B cell (primary cell): ENCODE measurements at places on chromosomes 6 and 20. TPM values are rescaled to one million over a fixed set of nuclear protein-coding genes. Genes with fewer than 3 reads are reported as not detected.

The BTNL2 gene
- not detected in 2 replicates for total RNA-seq

- H3K36me3 ChIP-seq = no peaks in the 10 kb centered on the region
- no peaks in the 10 kb centered on the region for H3K4me1 ChIP-seq
- no peaks in the 10 kb centered on the region for H3K27me3 ChIP-seq
- no peak overlapping the region for H3K27ac ChIP-seq
Observed at GRCh38 chr6:128569732-128570679, 49.6 kb upstream of the PTPRK start.

The CLPSL2 gene
- not detected in 2 replicates for total RNA-seq

- H3K27ac ChIP-seq = no peak overlapping the region
- no peaks in the 10 kb centered on the region for H3K36me3 ChIP-seq
- no peak overlapping the region for H3K4me3 ChIP-seq
- H3K27me3 ChIP-seq = no peaks in the 10 kb centered on the region
- no peaks in the 10 kb centered on the region for H3K4me1 ChIP-seq
Observed at GRCh38 chr6:170128811-170129681, 161.8 kb downstream of the DLL1 start.

The HLA-DPB1 gene
- total RNA-seq = 1,068 and 1,104 TPM in 2 replicates

DNA sequence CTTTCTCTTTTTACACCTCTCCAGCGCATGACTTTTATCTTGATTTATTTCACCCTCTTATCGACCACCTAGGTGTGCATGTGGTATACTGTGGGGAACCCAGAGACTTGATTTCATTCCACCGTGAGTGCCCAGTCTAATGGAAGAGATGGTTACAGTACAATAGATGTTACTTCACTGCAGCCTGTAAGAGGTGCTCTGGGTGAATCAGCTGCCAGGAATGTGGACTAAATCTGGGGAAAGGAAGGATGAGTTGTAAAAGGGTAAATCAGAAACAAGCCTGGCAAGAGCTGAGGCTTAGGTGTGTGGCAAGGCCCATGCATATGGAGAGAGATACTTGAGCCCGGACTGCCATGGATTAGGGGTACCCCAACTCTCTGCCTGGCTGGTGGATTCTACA lies 7.4 kb downstream of the STK35 start:
- DNase-seq = no peak
- H3K27ac ChIP-seq = no peak overlapping the region
- peaks cover 53% of the 10 kb centered on the region for H3K4me1 ChIP-seq
- peaks cover 2% of the 10 kb centered on the region for H3K36me3 ChIP-seq
- H3K27me3 ChIP-seq = no peaks in the 10 kb centered on the region

GRCh38 chr6:53333439-53334408 lies 15.0 kb downstream of the ELOVL5 start:
- peaks cover 49% of the 10 kb centered on the region for H3K36me3 ChIP-seq
- no peak for DNase-seq
- H3K27ac ChIP-seq = peak overlapping the region; percentile 98
- H3K27me3 ChIP-seq = no peaks in the 10 kb centered on the region

The CGA gene
- not detected in 2 replicates for total RNA-seq

DNA sequence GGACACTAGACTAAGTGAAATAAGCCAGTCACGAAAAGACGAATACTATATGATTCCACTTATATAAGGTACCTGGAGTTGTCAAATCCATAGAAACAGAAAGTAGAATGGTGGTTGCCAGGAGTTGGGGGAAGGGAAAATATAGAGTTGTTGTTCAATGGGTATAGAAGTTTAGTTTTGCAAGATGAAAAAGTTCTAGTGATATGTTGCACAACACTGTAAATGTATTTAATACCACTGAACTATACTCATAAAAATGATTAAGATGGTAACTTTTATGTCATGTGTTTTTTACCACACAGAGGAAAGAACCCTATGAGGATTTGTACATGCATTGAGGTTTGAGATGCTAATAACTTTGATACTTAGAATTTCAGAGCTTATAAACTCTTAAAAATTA lies 46.0 kb upstream of the TRAM2 start:
- DNase-seq = no peak
- no peaks in the 10 kb centered on the region for H3K36me3 ChIP-seq
- H3K27ac ChIP-seq = no peak overlapping the region
- H3K4me1 ChIP-seq = no peaks in the 10 kb centered on the region

The SOX18 gene
- not detected in 2 replicates for total RNA-seq

- H3K27me3 ChIP-seq = no peaks in the 10 kb centered on the region
- no peaks in the 10 kb centered on the region for H3K36me3 ChIP-seq
- DNase-seq = no peak
- H3K4me1 ChIP-seq = no peaks in the 10 kb centered on the region
- H3K27ac ChIP-seq = no peak overlapping the region
- no peak overlapping the region for H3K4me3 ChIP-seq
Observed at GRCh38 chr6:97790926-97791590, 508.0 kb upstream of the MMS22L start.

The SIM1 gene
- not detected in 2 replicates for total RNA-seq

- H3K27me3 ChIP-seq = no peaks in the 10 kb centered on the region
- no peaks in the 10 kb centered on the region for H3K36me3 ChIP-seq
- DNase-seq = no peak
- H3K4me1 ChIP-seq = peaks cover 38% of the 10 kb centered on the region
- H3K27ac ChIP-seq = peak overlapping the region; percentile 76
Observed at GRCh38 chr6:13526357-13526726, 38.9 kb upstream of the GFOD1 start.

- H3K4me1 ChIP-seq = no peaks in the 10 kb centered on the region
- DNase-seq = no peak
- H3K27me3 ChIP-seq = no peaks in the 10 kb centered on the region
Observed at GRCh38 chr6:114580882-114581281, 238.1 kb upstream of the HS3ST5 start.

DNA sequence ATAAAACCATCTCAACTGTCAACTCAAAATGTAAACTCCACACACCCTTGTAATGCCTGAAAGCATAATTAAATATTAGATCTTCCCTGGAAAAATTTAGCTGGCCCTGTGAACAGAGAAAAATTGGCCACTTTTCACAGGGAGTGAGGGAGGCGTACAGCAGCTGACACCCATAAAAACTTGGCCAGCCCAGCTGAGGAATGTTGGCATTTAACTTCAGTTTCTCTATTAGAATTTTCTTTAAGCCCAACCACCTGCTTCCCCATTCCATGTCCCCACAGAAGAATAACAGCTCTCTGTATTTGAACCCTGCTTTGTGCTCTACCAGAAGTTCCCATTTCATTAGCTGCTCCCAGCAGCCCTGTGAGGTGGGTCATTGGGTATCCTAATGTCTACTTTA lies 41.0 kb downstream of the PKHD1 start:
- no peak overlapping the region for H3K27ac ChIP-seq
- H3K4me3 ChIP-seq = no peak overlapping the region
- DNase-seq = no peak

The TINAG gene
- not detected in 2 replicates for total RNA-seq

The HLA-DPA1 gene
- 665 and 702 TPM in 2 replicates for total RNA-seq

GRCh38 chr6:125597411-125598253 lies 151.8 kb upstream of the HEY2 start:
- no peak overlapping the region for H3K27ac ChIP-seq
- no peaks in the 10 kb centered on the region for H3K36me3 ChIP-seq
- no peaks in the 10 kb centered on the region for H3K27me3 ChIP-seq
- DNase-seq = no peak
- no peak overlapping the region for H3K4me3 ChIP-seq

DNA sequence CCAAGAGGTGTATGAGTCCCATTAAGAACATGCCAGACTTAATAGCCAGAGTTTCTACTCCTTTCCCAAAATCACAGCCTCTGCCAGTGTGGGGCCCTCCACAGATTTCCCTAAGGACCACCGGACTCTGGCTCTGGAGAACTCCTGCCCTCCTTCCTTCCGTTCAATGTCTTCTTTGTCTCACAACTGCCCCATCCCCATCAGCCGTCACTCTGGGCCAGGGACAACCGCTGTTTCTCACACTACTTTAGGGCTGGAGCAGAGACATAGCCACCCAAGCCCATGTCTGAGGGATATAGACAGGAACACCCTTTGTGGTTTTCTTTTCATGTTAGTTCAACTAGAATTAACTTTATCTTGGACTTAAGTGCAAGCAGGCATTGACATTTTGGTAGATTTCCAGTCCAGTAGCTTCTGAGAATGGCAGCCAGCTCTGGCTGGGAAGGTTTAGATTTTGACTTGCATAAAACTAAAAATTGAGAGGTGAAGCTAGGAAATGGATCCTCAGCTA lies 6.7 kb upstream of the ACSS1 start:
- H3K27ac ChIP-seq = no peak overlapping the region
- peaks cover 9% of the 10 kb centered on the region for H3K27me3 ChIP-seq
- H3K4me1 ChIP-seq = peaks cover 27% of the 10 kb centered on the region
- no peaks in the 10 kb centered on the region for H3K36me3 ChIP-seq

DNA sequence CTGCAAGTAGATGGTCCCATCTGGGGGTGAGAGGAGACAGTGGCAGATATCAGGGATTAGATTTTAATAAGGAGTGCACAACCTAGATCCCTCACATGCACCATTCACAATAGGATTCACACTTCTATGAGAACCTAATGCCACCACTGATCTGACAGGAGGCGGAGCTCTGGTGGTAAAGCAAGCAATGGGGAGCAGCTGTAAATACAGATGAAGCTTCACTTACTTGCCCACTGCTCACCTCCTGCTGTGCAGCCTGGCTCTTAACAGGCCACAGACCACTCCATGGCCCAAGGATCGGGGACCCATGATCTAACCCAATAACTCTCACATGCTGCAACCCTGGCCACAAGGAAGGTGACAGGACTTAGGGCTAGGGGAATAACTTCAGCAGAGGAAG lies 75.4 kb downstream of the ZNF133 start:
- H3K4me3 ChIP-seq = no peak overlapping the region
- H3K36me3 ChIP-seq = no peaks in the 10 kb centered on the region
- DNase-seq = no peak
- peaks cover 4% of the 10 kb centered on the region for H3K27me3 ChIP-seq
- H3K4me1 ChIP-seq = no peaks in the 10 kb centered on the region

DNA sequence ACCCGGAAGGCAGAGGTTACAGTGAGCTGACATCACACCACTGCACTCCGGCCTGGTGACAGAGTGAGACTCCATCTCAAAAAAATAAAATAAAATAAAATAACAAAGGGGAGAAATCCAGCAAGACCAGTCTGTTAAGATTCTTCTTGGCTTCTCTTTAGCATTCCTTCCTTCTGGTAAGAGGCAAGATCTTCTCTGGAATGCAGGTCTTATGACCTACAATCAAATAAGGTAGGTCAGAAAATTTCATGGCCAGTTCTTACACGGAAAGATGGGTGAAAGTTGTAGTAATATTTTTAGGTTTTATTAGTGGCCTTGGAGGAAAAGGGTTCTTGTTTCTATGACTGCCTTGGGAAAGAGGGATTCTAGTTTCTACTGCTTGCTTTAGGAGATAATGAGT lies 180.9 kb downstream of the FUT9 start:
- no peak overlapping the region for H3K4me3 ChIP-seq
- H3K4me1 ChIP-seq = no peaks in the 10 kb centered on the region
- no peaks in the 10 kb centered on the region for H3K36me3 ChIP-seq
- no peak for DNase-seq
- no peaks in the 10 kb centered on the region for H3K27me3 ChIP-seq

GRCh38 chr6:12472601-12473038 lies 182.5 kb downstream of the EDN1 start:
- no peaks in the 10 kb centered on the region for H3K36me3 ChIP-seq
- no peak for DNase-seq
- no peak overlapping the region for H3K27ac ChIP-seq
- peaks cover 6% of the 10 kb centered on the region for H3K4me1 ChIP-seq
- peaks cover 3% of the 10 kb centered on the region for H3K27me3 ChIP-seq
- H3K4me3 ChIP-seq = no peak overlapping the region

The ARHGAP40 gene
- total RNA-seq = not detected in 2 replicates

The MCHR2 gene
- not detected in 2 replicates for total RNA-seq

GRCh38 chr6:169971081-169971861 lies 219.8 kb downstream of the ERMARD start:
- no peaks in the 10 kb centered on the region for H3K27me3 ChIP-seq
- DNase-seq = no peak
- no peak overlapping the region for H3K27ac ChIP-seq
- H3K36me3 ChIP-seq = no peaks in the 10 kb centered on the region
- H3K4me1 ChIP-seq = no peaks in the 10 kb centered on the region

DNA sequence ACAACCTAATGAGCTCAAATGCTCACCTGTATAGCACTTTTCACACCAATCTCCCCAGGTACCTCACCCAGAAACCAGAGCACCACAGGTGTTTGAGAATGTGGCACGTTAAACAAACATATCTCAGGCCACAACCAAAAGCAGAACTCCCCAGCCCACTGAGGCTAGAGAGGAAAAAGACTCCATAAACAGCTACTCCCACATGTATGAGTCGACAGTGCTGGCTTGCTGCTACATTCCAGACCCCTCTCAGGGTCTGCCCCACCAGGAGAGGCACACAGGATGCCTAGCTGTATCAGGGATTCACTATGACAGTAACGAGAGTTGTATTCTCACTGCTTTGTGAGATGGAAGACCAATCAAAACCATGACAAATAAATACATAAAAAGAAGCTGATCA lies 242.6 kb upstream of the ARID1B start:
- no peak for DNase-seq
- no peaks in the 10 kb centered on the region for H3K36me3 ChIP-seq
- no peak overlapping the region for H3K27ac ChIP-seq
- H3K27me3 ChIP-seq = no peaks in the 10 kb centered on the region
- no peaks in the 10 kb centered on the region for H3K4me1 ChIP-seq
